ENCODE measurements at places on chromosomes 7 and 10.

GRCh38 chr7:97075928-97076327, 41.6 kb upstream of the SDHAF3 start:
- DNase-seq = no peak
- H3K36me3 ChIP-seq = no peaks in the 10 kb centered on the region
- no peak overlapping the region for H3K4me3 ChIP-seq

GRCh38 chr10:5720182-5720581, 35.5 kb downstream of the TASOR2 start:
- no peak overlapping the region for H3K27ac ChIP-seq
- DNase-seq = no peak
- H3K4me3 ChIP-seq = no peak overlapping the region
- H3K4me1 ChIP-seq = no peaks in the 10 kb centered on the region
- peaks cover 36% of the 10 kb centered on the region for H3K36me3 ChIP-seq

GRCh38 chr7:120353171-120353570, 80.2 kb downstream of the KCND2 start:
- H3K27ac ChIP-seq = no peak overlapping the region
- H3K4me1 ChIP-seq = no peaks in the 10 kb centered on the region
- H3K36me3 ChIP-seq = no peaks in the 10 kb centered on the region

GRCh38 chr7:128986609-128987008, 48.9 kb downstream of the IRF5 start:
- H3K4me1 ChIP-seq = no peaks in the 10 kb centered on the region
- DNase-seq = no peak
- peaks cover 96% of the 10 kb centered on the region for H3K36me3 ChIP-seq

DNA sequence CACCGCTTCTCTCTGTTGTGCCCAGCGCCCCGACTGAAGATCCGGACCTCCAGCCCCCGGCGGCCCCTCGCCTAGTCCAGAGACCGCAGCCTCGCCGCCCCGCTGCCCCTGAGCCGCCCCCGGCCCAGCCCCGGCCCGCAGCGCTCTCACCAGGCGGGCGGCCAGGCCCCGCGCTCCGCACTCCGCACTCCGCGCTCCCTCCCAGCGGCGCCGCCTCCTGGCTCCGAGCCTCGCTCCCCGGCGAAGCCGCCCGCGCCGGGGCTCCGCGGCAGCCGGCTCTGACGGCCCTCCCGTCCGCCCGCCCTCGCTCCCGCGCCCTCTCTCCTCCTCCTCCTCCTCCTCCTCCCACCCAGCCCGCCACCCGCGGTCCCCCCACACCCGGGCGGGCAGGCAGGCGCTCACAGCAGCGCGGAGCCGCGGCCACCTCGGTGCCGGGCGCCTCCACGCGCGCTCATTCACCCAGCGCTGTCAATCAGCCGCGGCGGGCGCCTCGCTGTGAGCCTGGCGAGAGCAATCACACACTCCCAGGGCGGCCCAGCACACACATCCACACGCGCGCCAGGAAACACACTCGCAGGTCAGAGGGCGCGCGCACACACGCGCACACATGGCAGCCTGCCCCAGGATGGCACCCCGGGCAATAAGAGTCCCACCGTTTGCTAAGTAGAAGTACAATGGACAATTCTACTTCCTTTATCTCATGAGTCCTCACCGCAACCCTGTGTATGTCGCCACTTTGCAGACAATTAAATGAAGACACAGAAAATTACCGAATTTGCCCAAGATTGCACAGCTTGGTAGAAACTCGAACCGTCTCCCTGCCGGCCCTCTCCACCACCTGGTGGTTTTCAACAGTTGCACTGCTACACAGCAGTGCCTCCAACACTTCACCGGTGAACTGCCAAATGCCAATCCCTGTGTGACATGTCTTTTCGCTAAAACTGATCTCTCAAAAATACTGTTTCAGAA, at the start of gene PRRT4:
TSS of gene PRRT4 (minus strand) at position 280 of the 969 bp plus-strand sequence.
- peak within 1 kb of the TSS; percentile 12 for H3K4me3 ChIP-seq
- H3K4me1 ChIP-seq = peaks cover 21% of the 10 kb centered on the region
- H3K27ac ChIP-seq = no peak within 1 kb of the TSS
- peaks cover 63% of the 10 kb centered on the region for H3K27me3 ChIP-seq
- DNase-seq = peak; percentile 77

DNA sequence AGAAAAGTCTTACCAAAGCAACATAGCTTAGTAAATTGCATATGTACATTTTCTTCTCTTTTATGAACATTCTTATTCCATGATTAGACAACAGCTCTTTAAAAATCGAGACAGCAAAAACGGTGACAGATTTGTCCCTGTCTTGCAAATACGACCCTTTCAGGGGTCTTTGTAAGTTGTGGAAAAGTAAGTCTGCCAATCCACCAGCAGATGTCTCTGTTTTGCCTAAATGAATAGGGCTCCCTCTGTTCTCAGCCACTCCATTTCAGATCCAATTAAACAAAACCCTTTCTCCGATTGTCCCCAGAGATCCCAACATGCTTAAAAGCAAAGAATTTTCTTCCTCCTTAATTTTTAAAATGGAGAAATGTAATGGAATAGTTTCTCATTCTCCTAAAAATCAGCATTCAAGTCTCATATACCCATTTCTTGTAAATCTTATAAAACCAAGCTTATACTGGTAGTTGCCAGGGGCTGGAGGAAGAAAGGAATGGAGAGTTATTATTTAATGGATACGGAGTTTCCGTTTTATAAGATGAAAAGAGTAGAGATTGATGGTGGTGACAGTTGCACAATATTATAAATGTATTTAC, 61.0 kb upstream of the NFE2L3 start:
- H3K27me3 ChIP-seq = no peaks in the 10 kb centered on the region
- H3K27ac ChIP-seq = no peak overlapping the region
- H3K36me3 ChIP-seq = no peaks in the 10 kb centered on the region
- H3K4me3 ChIP-seq = no peak overlapping the region

DNA sequence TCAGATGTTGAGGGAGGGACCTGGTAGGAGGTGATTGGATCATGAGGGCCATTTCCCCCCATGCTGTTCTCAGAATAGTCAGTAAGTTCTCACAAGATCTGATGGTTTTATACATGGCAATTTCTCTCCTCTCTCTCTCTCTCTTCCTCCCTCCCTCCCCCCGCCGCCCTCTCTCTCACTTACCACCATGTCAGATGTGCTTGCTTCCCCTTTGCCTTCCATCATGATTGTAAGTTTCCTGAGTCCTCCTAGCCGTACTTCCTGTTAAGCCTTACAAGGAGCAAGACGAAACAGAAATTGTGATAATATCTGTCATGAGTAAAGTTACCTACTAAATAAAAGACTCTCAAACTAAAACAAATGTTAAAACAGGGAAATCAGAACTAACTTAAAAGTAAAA, 19.9 kb upstream of the GPR141 start:
- no peaks in the 10 kb centered on the region for H3K4me1 ChIP-seq
- H3K36me3 ChIP-seq = no peaks in the 10 kb centered on the region
- H3K27ac ChIP-seq = no peak overlapping the region
- no peaks in the 10 kb centered on the region for H3K27me3 ChIP-seq
